ENCODE measurements at places on chromosomes 3 and 15.

- peak; percentile 75 for DNase-seq
Measured at GRCh38 chr3:38992117-38992760, 59.5 kb downstream of the SCN11A start.

DNA sequence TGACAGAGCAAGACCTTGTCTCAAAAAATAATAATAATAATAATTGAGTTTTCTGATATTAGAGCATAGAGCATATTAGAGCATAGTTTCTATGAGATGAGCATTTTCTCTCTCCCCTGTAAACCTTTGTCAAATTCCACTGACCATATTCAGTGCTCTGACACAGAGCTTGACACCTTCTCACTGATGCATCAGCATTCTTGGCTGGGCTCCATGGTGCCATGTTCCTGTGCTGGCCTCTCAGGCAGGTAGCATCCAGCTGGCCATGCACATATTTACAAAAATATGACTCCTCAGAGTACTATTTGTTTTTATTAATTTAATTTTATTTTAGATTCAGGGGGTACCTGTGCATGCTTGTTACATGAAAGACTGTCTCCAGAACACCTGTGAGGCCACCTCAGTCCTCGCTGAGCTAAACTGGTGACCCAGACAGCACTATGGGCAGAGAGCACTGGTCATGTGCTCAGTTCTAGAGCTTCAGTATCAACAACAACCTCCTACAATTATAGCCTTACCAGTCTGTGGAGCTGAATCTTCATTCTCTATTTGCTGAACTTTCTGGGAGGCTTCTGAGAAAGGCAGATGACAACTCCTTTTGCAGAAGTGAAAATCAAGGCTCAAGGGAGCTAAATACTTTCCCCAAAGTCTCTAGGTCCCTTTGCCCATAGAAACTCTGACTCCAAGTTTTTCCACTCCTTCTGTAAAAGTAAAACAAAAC, 21.6 kb upstream of the SLC28A2 start:
- DNase-seq, result no peak

DNA sequence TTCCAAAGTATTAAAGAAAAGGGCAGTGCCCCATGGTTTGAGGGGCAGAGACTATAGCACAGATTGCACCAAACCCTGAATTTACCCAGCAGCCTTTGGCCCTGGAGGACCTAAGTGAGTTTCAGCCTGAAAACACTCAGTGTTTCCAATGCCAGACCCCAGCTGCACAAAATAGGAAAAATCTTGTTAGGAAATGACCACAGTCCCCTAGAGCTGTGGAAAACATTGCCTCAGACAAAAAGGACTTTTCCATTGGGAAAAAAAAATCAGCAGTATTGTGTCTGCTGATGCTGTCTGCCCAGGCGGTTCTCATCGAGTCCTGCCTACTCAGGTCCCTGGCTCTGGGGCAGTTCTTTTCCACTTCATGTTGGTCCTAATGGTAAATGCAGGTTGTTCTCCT, 121.7 kb upstream of the DLG1 start:
- no peak for DNase-seq

DNA sequence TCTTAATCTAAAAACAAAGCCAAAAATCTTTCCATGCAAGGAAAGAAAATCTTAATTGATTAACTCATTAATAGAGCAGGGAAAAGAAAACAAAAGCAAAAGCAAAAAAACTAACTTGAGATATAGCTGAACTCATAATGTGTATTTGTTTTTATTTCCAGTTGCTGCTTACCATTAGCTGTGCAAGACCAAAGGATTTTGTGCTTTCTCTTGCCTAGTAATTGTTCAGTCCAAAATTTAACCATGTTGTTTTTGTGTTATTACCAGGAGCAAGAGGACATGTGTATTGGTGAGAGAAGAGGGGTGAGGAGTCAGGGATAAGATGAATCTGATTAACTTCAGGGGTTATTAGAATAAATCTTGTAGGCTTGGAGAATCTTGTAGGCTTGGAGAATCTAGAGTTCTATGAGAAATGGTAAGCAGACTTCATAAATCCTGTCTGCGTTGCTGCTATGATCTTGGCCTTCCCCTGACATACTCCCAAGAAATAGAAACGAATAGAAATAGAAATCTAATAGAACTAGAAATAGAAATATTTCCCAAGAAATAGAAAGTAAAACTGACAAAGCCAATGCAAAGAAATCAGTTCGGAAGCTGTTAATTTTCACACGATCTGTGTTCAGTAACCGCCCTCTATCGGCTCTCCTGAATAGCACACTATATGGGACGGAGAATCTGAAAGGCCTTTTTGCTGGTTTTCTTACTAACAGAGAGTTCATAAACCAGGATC, 72.6 kb upstream of the TNFSF10 start:
- DNase-seq, result no peak

GRCh38 chr15:87123676-87124382, 1044.2 kb downstream of the AGBL1 start:
- DNase-seq, result no peak

DNA sequence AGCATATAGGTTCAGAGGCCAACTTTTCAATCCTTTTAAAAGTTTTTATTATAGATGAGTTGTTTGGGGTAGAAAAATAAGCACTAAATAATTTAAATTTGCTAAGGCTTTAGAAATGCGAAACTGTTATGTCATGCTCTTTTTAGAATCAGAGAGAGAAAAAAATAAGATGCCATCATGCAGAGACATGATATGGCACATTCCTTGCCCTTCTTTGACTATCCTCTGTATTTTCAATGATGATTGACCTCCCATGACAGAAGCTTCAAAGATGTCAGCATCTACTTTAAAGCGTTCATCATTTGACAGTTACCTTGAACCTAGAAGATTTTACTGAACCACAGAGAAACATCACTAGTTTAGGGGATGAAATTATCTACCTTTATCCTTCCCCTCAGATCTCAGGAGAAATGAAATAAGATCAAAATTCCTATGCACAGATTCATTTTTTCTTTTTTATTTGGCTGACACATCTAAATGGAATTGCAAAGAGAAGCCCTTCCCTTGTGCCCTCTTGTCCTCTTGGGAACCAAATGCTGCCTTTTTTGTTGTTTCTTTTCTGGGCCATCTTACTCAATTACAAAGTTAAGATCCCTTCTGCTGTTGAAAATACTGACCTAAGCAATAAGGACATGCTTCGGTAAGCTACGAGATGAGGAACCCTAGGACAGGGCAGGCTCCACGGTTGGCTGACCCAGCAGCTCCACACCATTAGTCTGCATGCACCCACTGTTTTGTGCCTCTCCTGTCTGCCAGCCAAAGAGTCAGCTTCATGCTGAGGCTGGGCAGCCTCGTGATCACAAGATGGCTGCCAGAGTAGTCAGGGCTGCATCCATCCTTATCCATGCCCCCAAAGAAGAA, 289.7 kb upstream of the TPM1 start:
- peak; percentile 50 for DNase-seq

DNA sequence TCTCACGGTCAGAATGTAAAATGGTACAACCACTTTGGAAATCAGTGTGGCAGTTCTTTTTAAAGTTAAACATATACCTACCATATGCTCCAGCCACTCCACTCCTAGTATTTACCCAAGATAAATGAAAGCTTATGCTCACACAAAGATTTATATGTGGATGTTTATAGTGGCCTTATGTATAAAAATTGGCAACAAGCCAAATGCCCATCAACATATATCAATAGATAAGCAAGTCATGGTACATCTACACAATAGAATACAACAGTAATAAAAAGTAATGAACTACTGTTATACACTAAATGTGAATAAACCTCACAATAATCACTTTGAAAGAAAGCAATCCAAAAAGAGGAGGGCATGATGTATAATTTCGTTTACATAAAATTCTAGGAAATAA, 153.5 kb upstream of the LMCD1 start:
- no peak for DNase-seq

GRCh38 chr3:181629029-181629428, 82.7 kb upstream of the SOX2 start:
- DNase-seq, result no peak

DNA sequence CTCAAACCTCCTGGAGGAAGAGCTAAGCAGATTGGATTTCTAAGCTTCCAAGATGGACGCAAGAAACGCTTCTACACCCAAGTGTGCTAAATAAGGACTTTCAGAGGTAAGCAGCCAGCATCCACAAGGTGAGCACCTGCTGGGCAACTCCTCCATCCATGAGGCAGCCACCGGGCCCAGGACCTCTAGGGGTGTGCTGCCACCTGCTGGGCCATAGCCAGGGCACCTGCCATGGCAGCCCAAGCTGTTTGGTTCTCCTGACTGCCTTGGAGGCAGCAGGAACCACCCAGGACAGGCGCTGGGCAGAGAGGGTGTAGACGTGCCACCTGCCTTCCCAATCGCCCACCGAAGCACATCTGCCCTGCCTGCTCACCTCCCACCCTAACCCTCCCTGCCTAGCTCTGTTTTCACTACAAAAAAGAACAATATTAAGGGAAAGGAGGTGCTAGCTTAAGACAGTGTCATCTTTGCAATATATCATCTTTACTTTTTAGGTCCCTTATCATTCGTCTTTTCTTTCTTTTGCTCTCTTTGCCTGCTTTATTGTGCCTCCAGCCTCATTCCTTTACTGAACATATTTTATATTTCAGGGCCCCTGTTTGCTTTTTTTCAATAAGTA, 12.9 kb downstream of the C15orf62 start:
- no peak for DNase-seq

DNA sequence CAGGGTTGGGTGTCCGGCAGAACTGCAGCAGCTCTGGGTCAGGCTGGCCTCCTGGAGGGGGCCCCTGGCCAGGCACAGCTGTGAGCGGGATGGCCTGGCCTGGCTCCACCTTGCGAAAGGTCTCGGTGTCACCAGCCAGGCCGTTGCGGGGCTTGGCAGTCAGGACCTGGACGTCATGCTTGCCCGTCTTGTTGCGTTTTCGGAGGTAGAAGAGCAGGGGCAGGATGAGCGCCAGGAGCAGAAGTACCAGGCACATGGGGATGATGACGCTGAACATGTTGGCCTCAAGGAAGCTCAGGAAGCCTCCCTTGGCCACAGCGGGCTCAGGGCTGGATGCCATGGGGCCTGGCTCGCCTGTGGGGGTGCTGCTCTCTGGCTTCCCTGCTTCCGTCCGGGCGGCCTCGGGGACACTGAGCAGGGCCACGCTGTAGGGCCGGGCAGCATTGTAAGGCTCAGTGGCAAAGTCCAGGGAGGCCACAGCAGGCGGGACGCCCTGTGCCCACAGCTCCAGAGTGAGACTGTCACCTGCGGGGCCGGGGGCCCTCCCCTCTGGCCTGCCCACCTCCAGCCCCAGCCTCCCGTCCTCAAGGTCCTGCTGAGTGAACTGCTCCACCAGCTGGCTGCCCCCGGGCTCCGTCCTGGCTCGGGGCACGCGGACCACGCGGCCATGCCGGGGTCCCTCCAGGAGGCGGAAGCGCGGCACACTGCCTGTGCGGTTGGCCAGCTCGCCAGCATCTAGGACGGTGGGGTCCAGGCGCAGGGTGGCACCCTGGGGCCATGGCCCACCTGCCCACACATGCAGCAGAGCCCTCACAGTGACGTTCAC, 28.1 kb downstream of the SNX33 start:
- DNase-seq, result no peak

DNA sequence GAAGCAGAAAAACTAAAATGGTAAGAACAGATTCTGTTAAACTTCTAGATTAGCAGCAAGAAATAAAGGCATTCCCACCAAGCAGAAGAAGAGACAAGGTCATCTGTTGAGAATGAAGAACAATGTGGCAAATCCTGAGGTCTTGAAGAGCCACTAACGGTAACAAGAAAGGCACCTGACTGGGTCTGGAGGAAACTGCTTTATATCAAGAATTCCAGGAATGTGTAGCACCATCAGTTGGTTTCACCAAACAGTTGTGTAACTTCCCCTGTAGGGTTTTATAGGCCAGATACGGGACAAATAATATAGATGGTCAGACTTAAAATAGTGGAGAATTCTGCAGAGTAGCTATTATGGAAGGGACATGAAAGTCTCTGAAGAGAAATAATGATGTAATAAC, 57.3 kb downstream of the ACAP2 start:
- no peak for DNase-seq

GRCh38 chr3:39933986-39934693, 124.7 kb downstream of the MYRIP start:
- DNase-seq, result no peak

DNA sequence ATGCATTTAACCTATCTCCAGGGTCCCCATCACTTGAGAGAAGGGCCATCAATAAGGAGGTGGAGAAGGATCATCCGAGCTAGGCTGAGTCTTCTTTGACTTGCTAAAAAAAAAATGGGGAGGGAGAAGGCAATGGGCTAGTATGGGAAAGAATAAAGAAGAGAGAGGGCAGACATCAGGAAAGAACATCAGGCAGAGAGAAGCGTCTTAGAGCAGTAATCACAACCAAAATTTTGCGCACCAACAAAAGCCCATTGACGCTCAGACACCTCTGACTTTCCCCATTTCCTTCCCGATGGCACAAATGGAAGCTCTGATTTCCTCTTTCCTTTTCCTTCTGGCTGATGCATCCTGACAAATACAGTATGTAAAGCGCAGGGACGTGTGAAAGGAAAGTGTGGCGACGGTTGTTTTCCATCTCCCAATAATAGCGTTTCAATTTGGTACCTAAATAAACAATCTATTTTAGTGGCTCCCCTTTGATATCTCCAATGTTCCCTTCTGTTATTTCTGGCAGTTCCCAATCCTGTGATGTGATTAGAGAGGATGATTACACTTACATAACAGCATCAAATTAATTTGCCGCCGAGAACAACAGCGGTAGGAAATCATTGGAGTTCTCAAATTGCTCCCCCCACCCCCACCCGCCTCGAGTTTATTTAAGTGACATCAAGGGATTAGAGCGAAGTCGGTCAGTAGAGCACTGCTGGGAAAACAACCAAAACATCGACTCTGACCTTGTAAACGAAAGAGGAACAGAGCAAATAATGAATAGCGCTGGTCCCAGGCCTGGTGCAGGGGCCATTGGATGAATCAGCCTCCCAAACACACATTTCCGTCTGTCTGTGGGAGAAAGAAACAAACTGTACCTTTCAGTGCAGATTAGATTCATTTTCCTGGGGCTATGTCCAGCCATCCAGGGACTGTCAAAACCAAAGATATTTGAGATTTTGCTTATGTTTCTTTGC, 273.3 kb upstream of the ICE2 start:
- peak; percentile 18 for DNase-seq

DNA sequence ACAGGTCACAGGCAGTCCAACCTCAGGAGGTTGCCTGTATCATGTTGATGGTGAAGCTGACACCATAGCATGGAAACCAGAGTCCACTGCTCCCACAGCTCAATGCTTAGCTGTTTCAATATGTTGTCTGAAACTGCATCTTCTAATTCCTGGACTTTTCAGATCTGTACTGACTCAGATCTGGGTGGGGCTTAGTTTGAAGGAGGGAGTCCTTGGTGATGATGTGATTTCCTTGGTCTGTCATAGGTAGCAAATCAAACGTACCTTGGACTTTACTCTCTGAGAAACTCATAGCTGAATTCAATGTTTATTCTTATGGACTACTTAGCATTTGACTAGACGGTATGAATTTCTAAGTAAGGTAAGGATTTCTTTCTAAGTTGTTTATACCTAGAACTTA, at the start of gene HHLA2:
Gene HHLA2 (plus strand): TSS at position 310 of the 400 bp plus-strand sequence. CDS start 55,266 bp downstream, outside the sequence.
- DNase-seq, result no peak

- peak; percentile 50 for DNase-seq
Measured at GRCh38 chr3:105791919-105792786, 76.7 kb downstream of the CBLB start.
